ENCODE measurements at places on chromosomes 5 and 9.

- DNase-seq: no peak
These were observed 1.9 kb downstream of the DBH start for GRCh38 chr9:133638076-133638475.

- no peak for DNase-seq
These were observed 808.4 kb downstream of the CDH18 start for GRCh38 chr5:19179571-19179970.

DNA sequence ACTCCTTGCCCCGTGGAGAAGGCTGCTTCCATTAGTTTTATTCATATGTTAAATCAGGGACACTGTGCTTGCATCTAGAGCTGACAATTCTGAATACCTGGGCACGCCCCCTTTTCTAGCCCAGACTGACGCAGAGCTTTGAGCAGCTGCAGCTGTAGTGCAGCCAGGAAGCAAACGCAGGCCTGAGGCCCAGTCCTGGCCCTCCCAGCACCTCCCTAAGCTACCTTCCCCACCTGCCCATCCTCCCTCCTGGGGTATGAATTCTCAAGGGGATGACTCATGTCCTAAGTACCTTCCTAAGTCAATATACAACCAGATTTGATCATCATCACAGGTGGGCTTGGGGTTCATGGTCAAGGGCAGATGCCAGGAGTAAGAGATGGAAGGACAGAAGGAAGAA lies 3.5 kb downstream of the PHF19 start:
- no peak for DNase-seq

DNA sequence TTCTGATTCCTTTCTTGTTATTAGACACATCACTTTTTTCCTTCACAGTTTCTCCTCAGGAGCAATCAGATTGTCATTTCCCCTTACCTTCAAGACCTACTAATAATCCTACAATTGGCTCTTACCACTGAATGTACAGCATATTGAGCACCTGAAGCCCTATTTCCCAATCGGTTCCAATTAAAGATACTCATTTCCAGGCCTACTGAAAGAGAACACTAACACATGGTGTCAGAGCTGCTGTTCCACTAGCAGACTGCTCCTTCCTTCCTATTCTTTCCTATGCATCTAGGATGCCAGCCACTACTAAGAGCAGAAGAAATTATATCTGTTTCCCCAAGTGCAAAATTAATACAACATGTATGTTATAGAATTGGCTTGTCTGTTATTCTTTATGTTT lies 34.6 kb downstream of the SKIC3 start:
- DNase-seq: no peak

DNA sequence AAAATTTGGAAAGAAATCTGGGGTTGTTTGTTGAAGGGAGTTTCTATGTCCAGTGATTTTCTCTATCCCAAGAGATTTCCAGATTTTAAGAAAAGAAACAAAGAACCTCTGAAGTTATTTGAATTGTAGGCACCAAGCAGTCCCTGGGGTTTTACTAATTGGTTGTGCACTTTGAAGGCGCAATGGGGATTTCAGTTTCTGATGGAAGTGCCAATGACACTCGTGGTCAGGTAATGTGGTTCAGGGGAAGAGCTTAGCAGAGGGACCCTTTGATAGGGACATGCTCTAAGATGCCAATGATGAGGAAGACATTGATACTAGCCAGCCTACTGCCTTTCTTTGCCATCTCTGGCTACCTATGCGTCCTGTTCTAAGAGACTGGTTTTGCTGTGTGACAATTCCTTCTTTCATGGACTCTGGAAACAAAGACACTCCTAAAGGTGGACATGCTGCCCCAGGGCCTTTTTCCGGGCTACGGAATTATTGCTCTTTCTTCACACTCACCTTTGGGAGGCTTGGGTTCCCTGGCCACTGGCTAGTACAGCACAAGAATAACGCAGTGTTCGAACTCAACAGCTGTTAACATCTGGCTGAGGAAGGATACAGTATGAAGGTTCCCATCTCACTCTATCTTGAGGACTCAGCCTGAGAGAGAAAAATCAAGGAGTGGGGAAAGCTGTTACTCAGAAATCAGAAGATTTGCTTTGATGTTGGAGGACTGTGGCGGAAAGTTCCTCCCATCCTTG lies 6.9 kb upstream of the TRAF1 start:
- DNase-seq: no peak

DNA sequence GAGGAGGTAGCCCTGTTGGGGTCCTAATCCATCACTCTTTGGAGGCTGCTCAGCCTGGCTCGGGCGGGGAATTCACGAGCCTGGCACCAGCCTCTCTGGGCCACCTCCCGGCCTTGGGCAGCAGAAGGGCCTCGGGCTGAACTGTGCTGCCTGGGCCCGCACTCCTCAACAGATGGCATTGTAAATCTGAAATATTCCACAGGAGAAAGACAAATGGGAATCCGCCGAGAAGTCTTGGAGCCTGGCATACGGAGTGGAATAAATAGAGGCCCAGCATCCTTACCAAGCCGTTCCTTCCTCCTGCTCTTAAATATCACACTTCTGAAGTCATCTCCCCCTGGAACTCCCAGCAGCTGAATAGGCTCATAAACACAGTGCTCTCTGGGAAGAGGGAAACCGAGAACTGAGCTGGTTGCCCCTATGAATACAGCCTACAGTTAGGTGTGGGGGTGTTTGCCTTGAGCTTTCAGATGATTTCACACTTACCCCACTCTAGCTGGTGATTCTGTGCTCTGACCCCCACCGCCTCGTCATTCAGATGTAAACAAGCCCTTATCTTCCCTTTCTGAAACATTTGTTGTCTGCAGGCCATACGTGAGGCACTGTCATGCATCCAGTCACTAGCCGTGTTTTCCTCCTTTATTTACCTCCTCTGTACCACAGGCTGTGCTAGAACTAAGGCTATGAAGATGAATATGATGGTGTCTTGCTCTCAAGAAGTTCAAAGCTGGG lies 455.0 kb upstream of the CLINT1 start:
- DNase-seq: no peak

- no peak for DNase-seq
These were observed 4.9 kb downstream of the TAS2R1 start for GRCh38 chr5:9625286-9625685.

DNA sequence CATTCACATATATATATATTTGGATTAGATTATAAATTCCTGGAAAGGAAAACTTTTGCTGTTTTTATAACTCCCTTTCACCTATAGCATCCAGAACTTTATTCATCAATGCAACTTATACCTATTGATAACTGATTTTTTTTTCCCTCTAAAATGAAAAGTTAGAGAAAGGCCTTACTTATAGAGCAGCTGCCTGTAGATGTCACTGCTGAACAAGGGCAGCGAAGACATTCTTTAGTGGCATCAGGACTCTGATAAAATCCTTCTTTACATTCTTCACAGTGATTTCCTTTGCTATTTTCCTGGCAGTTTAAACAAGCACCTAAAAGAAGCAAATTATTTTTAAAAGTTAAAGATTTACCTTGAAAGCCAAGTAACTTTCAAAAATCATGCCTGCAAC lies 32.3 kb upstream of the CDK5RAP2 start:
- DNase-seq: no peak

DNA sequence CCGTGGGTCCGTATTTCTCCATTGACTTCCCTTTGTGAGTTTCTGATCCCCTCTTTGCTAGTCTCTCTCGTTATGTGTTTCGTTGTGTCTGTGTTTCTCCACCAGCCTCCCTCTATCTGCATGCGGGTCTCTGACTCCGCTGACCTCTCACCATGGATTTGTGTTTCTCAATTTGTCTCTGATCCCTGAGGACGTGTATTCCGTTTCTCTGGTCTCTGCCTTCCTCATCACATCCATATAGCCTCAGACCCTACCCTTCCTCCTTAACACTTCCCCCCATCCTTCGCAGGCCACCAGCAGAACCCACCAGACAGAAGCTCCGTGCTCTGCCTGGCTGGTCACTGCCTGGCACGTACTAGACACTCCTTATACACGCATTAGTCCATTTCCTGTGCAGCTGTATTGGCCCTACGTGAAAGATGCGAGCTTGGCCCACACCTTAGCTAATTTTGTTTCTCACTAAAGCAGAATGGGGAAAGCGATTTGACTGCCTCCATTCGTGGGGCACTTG lies 631 bp downstream of the B4GALT7 start:
- DNase-seq: no peak
